Stimulated activated CD4-positive, alpha-beta T cell treated with anti-CD3 and anti-CD28 coated beads, Interleukin-1b, Interleukin-23, amount 100 ng/mL, for 1 hour (primary cell): ENCODE measurements at places on chromosomes 5 and 9.

DNA sequence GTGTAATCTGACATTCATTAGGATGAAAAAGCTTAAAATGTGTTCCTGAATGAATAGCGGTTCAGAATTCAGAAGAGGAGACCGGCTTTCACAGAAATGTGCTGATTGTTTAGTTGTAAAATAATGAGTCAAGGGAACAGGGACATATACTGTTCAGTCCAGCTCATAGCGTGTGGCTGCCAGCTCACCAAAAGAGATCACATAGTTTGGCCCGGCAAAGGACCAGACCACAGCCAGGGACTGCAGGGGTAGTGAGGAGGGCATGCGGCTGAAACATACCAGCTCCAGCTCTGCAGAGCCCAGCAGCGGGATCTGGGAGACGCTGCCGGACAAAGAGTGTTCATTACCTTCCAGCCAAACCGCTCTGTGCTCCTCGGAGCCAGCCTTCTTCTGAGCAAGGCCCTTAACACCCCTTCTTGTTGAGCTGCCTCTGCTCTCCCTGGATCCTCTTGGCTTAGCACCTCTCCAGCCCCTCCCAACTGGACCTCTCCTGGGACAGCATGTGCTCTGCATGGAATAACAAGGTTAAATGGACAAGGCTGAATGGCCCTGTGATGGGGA is 116.8 kb upstream of the CNTLN start:
- no peak for DNase-seq

- DNase-seq = no peak
These were observed 4.5 kb upstream of the NDST1 start for GRCh38 chr5:150503386-150503785.

GRCh38 chr5:111238431-111239225 is 14.4 kb downstream of the CAMK4 start:
- no peak for DNase-seq

DNA sequence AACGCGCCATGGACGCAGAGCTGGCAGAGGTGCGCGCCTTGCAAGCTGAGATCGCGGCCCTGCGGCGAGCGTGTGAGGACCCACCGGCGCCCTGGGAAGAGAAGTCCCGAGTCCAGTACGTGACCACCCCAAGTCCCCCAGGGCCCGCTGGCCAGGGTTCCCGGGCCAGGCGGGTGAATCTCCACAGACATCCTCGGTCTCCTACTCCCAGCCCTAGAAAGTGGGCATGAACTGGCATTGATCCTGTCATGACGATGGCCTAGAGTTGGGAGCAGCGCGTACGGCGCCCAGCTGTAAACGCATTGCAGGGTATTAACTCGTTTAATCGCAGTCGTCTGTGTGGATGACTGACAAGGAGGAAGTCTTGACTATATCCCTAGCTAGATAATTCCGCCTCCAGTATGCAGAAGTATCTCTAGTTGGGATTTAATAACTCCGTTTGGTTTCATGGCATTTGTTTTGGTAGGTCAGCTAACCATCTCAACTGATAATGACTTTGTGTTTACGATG is 293 bp downstream of the CENPP start:
- DNase-seq = no peak

- DNase-seq = no peak
These were observed 9.2 kb upstream of the ERAP1 start for GRCh38 chr5:96816991-96817390.

DNA sequence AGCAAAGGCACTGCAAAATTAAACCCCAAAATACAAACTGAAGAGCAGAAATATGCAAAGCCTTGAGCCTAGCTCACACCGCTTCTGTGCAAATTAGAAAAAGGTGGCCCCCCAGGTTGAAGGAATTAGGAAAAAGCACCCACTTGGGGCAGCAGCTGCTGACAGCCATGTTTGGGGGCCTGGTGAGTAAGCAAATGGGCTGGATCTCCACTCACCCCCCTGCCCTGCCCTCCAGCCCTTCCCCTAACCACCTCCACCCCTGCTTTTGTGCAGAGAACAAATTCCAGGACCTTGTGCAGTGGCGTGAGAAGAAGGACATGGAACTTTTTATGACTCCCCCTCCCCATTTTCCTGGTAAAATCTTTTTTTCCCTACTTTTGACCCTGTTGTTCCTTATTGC is 92.0 kb upstream of the DNAH5 start:
- no peak for DNase-seq

GRCh38 chr5:10335711-10336470 is 17.6 kb upstream of the MARCHF6 start:
- no peak for DNase-seq

DNA sequence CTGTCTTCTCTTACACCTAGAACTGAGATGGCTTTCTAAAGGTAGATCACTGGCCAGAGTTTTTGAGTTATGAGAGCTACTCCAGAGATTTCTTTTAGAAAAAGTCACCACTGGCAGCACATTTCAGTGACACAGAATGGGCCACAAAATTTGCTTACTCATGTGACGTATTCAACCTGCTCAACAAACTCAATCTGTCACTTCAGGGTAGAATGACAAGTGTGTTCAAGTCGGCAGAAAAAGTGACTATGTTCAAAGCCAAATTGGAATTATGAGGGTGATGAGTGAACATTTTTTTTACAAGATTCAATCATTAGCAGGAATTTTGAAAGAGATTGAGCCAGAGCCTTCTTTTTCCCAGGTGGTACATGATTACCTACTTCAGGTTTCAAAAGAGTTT is 46.5 kb downstream of the TAF11L14 start:
- no peak for DNase-seq

DNA sequence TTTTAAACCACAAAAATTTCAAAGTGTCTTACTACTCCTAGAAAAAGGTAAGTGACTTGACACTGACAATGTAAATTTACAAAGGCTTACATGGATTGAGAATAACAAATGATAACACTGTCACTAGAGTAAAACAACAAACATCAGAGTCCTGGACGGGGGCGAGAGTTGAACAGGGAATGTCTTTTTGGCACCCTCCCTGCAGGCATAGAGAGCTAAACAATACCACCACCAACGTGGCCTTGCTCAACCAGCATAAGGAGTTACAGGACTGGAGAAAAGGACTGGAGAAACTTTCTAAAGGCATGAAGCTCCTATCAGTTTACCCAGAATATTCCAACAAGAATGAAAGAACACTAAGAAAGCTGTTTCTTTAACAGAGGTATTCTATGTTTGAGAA is 55.3 kb downstream of the PTBP3 start:
- DNase-seq = no peak

DNA sequence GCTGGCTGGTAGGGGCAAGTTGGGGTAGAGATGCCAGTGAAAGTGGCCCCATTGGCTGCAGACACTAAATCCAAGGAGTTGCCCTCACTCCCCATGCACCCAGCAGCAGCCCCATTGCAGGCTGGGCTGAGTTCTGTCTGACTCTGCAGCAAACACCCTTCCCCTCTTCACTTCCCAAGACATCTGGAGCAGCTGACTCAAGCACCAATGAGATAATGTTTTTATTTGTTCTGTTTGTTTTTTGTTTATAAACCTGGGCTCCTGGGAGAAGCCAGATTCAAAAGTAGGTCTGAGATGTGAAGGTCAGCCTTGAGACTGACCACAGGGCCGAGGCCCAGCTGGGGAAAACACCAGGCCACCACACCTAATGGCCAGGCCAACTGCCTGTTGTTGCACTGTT is 545.9 kb upstream of the KLF4 start:
- DNase-seq = no peak

DNA sequence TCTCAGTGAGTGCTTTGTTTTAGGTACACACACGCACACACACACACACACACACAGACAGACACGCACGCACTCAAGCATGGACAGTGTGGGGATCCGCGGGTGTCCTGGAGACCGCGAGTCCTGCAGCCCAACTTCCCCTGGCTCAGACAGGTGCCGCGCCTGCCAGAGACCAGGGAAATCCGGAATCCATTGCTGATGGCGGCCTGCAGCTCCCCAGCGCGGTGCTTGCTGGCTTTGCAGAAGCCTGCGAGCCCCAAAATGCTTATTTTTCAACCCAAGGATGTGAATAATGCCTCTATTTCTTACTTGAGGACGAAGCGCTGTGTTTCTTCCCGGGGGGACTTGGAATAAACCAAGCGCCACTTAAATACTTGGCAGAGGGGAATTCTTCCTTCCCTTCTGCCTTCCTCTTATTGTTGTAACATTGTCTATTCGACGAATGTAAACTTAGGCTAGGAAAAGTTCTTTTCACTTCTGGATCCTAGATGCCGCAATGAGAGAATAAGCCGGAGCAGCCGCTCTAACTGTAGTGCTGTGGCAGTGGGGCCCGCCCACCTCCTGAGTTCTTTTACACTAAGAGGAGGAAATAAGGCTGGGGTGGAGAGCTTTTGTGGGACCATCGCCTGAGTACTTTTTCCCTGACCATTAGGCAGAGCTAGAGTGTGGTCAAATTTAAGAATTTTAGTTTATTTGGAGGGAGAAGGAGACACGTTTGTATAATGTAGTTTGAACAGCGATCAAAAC is 802 bp downstream of the ITGA2 start:
- no peak for DNase-seq

GRCh38 chr9:127521919-127522304 is 70.6 kb downstream of the LRSAM1 start:
- no peak for DNase-seq

DNA sequence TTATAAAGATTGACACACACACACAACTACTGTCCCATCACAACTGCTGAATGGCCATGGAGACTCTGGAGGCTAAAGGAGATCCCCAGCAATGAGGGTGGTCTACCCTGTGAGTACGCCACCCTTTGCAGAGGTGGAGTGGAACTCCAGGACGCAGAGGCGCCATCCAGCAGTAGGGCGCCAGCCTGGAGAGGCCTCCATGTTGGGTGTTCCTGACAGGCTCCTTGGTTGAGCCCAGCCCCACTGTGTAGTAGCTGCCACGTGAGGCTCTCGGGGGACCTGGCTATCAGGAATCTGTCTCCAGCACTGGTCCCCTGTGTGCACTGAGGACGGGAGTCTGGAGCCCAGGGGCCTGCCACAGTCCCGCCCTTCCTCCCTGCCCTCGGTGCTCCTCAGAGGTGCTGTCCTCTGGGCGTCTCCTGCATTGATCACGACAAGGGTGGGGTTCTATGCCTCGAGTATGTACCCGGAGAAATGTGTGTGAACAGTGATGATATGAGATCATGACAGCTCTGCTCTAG is 72.3 kb downstream of the DAP start:
- DNase-seq = no peak

DNA sequence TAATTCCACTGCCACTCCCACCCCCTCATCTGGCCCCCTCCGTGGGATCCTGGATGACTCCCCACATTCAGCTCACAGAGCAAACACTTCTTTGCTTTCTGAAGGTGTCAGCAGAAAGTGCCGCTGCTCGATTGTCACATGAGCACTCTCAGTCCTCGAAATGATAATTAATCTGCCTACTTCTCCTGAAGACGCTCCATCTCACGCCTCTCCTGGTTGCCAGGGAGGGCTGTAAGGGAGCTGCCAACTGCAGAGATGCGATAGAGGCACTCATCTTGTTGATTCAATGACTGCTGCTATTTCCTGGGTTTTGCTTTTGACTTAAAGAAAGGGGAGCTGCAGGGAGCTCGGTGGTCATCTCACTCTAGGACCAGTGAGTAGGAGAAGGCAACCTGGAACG is 206.5 kb downstream of the DAB2IP start:
- DNase-seq = no peak

DNA sequence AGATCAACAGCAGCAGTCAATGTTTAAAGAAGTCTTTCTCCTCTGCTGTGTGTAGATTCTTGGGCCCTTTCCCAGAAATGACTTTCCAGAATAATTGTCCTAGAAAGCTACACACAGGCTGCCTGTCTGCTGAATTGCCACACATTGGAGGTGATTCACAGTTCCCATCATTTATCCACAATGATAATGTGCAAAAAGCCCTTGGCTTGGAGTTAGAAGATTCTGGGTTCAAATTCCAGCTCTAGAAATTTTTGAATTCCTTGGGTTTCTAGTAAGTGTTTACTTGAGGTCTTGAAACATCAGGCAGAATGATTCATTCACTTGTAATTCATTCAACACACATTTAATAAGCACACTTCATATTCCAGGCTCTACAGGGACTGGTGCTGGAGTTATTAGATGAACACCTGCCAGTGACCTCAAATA is 28.6 kb upstream of the EPB41L4B start:
- no peak for DNase-seq

DNA sequence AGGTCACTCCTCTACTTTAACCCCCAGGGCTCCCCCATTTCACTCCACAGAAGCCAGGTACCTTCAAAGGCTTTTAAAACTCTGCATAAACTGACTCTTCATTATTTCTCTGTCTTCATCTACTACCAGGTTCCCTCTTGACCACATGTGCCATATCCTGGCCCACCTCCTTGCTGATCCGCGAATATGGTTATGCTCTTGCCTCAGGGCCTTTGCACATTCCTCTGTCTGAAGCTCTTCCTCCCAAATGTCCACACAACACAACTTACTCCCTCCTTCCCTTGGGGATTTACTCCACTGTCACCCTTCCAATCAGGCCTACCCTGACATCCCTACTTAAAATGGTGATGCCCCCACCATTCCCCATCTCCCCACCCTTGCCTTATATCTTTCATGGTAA is 134.6 kb upstream of the ANKRD55 start:
- DNase-seq = no peak

- DNase-seq = no peak
These were observed 138.8 kb downstream of the KDM4C start for GRCh38 chr9:6896562-6896961.

- DNase-seq = no peak
These were observed 1632.8 kb downstream of the MAT2B start for GRCh38 chr5:165138236-165138635.

- DNase-seq = no peak
These were observed 20.7 kb downstream of the OSMR start for GRCh38 chr5:38866362-38867031.

DNA sequence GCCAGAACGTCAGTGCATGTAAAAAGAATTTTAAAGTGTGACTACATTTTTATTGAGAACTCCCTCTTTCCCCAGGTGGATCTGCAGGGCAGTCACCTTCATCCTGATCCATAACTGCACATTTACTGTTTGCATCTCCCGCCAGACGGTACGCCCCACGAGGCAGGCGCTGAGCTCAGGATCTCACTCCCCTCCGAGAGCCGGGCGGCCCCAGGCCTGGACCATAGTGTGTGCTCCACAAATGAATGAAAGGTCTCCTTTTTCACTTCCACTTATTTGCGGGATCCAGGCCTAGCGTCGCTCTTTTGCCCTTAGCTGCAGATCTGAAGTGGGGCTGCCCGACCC is 378 bp downstream of the DROSHA start:
- DNase-seq = no peak

DNA sequence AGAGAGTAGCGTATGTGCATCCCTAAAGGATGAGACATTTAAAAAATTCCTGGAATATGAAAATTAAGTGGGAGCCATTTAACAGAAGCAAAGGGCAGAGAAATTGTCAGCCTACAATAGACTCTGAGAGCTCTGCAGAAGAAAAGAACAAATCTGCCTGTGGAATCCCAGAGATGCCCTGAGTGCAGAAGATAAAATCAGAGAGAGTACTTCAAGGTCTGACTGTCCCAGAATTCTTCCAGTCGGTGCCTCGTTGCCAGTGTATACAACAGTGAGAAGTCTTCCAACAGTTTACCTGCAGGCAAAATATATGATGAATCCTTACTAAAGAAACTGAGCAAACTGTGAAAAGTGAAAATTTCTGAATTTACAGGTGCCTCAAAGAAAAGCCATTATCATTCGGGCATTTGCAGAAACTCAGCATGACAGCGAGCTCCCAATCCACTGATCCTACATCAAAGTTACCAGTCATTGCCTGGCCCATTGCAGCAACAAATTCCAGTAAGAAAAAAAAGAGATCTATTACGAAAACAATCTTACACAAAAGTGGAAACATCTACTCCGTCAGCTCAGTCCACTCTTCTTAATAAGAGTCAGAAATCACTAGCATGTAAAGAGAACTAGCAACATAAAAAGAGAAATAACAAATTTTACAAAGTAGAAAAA is 92.8 kb upstream of the VCAN start:
- no peak for DNase-seq

- no peak for DNase-seq
These were observed 2.3 kb downstream of the NMRK1 start for GRCh38 chr9:75085640-75086039.
